ENCODE measurements at places on chromosomes 1 and 21.

- no peak for DNase-seq
Measured at GRCh38 chr1:60863131-60863530, 219.2 kb upstream of the NFIA start.

DNA sequence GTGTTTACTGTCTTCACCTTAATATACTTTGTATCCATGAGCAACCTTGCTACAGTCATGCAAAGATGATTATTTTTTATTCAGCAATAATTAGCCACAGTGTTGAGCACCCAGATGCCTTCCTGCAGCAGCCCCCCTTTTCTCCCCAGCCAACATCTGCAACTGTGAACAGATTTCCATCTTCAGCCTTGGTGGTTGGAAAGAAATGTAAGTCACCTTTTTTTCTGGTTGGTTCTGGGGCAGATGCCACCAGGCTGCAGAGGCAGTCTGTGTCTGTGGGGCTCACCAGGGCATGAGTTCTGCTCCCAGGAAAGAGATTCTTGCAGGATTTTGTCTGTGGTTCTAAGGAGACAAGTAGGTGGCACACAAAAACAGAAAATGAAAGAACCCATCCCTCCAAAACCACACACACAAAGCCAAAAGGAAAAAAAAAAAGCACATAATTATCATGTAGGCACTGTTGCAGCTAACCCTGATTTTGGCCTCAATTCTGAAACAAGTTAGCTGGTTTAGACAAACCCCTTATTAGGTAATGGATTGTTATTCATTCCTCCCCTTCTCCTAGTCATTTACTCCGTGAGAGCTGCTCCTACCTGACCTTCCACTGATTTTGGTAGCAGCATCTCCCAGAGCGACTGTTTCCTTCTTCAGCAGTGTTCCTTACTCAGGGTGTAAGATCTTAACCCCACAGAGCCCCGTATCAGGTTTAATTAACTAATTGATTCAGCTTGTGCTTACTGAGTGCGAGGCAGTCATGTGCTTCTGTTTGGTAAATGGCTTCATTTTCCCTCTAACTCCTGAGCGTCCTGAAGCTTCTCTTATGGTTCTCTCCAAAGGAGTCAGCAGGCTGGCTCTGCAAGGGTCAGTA is 36.5 kb downstream of the GALNT2 start:
- no peak for DNase-seq

GRCh38 chr1:35644204-35644603 is 2.9 kb upstream of the PSMB2 start:
- no peak for DNase-seq

GRCh38 chr1:29466258-29466657 is 229.9 kb downstream of the PTPRU start:
- DNase-seq = no peak
